ENCODE measurements at places on chromosomes 5 and 9.

DNA sequence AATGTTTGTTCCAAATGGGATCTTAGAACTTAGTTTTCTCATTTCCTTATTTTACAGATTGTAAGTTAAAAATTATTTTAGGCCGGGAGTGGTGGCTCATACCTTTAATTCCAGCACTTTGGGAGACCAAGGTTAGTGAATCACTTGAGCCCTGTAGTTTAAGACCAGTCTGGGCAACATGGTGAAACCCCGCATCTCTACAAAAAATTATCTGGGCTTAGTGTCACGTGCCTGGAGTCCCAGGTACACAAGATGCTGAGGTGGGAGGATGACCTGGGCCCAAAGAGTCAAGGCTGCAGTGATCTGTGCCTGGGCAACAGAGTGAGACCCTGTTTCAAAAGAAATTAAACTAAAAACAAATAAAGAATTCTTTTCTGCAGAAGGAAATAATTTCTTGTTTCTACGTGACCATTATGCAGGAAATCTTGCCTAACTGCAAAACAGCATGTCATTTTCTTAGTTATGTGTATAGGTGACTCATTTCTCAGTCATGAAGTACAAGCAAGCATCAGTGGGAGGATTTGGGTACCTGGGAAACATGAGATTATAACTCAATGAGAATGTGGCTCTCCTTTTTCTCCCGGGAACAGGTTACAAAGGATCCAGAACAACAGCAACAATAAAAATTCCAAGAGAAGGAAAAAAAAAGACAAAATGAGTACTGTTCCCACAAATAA, 375.1 kb upstream of the ST8SIA4 start:
- DNase-seq: no peak

DNA sequence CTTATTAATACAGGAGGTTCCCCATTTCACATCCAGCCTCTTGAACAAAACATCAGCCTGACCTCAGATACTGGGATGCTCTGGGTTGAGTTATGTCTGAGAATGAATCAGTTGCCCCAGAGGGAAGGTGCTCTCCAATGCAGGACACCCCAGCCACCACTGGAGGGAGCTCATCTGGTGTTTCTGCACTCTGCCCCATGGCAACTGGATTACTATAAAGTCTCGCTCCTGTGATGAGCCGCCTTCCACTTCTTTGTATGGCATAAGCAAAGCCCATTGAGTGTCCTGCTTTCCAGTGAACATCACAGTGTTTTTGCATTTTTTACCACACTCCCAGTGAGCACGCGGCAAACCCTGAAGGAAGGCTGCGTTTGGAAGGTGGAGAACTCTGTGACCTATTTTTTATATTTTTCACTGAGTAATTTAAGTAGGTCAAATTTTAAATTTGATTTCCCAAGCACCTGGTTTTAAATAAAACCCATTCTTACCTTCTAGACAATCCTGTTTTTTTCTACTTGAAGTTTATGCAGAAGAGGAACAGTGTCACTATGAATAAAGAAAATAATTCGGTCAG, 176.9 kb upstream of the WWC1 start:
- DNase-seq: no peak

GRCh38 chr5:83718195-83718825, 2.3 kb downstream of the HAPLN1 start:
- DNase-seq: no peak

GRCh38 chr5:167348251-167348926, 943.1 kb upstream of the WWC1 start:
- no peak for DNase-seq

- no peak for DNase-seq
Measured at GRCh38 chr5:129110742-129111141, 16.2 kb downstream of the ISOC1 start.

DNA sequence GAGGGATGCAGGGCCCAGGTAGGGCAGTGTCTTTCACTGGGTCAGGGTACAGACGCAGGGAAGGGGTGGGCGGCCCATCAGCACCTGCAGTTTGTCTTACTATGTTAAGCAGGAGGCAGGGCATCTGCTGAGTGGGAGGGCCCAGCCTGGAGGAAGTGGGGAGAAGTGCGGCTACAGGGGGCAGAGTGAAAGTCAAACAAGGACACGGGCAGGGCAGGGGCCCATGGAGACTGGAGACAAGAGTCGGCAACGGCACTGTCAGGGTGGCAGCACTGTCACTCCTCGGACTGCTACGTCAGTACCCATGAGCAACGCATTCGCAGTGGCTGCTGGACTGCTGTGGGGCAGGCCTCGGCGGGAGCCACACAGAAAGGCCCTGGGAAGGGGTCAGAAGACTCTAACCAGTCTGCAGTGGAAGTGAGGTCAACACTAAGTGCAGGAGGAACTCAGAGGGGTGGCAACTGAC, 19.7 kb downstream of the CAMSAP1 start:
- DNase-seq: peak; percentile 33

DNA sequence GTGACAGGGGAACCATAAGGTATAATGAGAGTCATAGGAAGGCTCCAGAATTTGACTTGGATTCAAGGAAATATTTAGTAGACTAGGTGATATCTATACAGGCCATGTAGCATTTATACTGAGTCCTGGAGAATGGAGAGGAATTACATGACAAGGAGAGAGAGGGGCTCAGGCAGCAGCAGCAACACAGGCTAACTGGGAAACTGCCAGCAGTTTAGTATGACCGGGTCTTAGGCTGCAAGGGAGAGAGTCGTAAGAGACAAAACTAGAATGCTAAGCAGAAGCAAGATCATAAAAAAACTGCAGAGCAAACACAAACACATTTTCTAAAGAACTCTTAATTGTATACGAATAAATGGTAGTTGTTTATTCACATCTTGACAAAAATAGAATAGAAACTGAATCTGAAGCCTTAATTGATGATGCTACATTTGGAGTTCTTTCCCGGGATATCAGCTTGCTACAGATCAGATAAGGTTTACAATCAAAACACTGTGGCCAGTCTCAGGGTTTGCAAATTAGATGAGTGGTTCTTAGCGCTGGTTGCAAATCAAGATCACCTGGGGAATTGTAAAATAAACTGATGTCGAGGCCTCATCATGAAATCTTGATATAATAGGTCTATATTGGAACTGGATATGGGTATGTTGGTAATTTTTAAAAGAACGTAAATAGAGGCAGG, 480.0 kb upstream of the C9orf72 start:
- DNase-seq: no peak

- no peak for DNase-seq
Measured at GRCh38 chr5:7876867-7877266, 7.9 kb downstream of the MTRR start.

DNA sequence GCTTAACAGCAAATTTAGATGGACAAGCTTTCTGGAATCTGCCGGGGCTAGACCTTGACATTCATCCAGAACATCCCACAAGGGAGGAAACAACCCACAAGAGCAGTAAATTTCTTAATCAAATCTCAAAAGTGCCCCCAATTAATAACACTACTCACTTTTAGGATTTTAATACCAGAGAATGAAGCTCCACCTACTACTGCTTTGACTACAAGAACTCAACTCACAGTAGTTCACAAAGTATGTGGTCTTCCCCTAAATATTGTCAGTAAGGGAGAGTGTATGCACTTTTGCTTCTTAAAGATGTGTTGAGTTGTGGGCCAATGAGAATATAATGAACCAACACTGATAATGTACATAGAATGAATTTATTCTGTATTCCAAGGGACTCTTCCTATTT, 94.7 kb downstream of the EBF1 start:
- no peak for DNase-seq

GRCh38 chr9:37348917-37349316, 73.6 kb upstream of the GRHPR start:
- no peak for DNase-seq

DNA sequence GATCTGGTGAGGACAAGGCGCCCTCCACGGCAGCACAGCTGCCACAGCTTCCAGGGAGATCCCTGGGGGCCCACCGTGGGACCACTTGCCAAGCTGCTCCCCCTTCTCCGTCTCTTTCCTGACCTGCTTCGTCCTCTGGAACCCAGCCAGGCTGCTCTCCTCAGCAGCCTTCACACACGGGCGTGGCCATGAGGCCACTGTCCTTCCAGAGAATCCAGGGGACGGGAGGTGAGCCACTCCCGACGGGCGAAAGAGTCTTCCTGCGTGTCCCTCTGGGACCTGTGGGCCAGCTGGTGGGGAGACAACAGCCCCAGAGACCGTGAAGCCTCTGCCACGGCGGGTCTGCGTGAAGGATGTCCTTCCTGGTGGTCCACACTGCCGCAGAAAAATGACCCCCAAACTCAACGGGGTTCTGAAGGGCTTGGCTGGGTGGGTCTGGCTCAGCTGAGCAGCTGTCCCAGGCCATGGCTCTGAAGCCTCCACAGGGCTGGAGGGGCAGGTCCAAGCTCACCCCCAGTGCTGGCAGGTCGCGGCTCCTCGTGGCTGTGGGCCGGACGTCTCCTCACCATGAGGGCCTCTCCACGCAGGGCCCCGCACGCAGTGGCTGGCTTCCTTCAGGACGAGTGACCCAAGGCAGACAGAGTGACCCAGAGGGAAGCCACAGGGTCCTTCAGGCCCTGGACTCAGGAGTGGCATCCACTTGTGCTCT, 47.4 kb upstream of the NKD2 start:
- no peak for DNase-seq

- no peak for DNase-seq
Measured at GRCh38 chr9:110087605-110088004, 120.4 kb downstream of the C9orf152 start.

GRCh38 chr9:120920806-120921178, 5.8 kb downstream of the TRAF1 start:
- no peak for DNase-seq

- DNase-seq: no peak
Measured at GRCh38 chr9:115115117-115115880, 2.7 kb downstream of the TNC start.

DNA sequence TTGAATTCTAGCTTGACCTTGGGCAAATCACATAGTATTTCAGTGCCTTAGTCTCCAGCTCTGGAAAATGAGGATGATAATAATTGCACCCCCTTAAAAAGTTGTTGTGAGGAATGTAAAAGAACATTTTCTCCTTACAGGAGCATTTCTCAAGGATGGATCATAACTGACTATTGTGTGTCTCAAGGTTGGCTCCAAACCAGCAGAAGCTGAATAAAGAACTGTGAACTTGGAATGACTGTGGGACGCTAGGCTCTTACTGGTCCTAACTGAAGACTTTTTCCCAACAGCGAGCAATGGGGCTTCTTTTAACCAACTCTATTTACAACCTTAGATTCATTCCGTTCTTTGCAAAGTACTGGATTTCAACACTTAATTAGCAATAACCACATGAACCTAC, 26.2 kb upstream of the GLRX start:
- DNase-seq: no peak

DNA sequence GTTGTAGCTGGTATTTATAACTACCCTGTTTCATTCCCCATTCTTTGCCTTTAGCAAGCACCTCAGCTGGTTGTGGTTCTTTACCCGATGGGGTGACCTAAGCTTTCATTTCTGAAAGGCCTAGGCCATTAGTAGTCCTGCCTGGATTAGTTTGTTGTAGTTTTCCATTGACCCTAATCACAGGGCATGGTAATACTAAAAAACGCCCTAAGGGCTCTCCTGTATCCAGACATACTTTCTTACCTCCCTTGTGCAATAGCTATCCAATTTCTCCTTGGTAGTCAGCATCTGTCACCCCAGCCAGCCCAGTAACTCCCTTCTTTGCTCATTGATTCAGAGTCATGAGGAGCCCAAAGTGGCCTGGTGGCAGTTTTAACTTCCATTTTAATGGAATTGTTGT, 24.0 kb downstream of the TMOD1 start:
- DNase-seq: no peak

- DNase-seq: no peak
Measured at GRCh38 chr5:125409861-125410536, 663.6 kb upstream of the ZNF608 start.

- no peak for DNase-seq
Measured at GRCh38 chr9:133098871-133099270, 22.2 kb downstream of the RALGDS start.
